ENCODE measurements at places on chromosomes 1 and 21. TPM values are rescaled to one million over a fixed set of nuclear protein-coding genes. Genes with fewer than 3 reads are reported as not detected.

DNA sequence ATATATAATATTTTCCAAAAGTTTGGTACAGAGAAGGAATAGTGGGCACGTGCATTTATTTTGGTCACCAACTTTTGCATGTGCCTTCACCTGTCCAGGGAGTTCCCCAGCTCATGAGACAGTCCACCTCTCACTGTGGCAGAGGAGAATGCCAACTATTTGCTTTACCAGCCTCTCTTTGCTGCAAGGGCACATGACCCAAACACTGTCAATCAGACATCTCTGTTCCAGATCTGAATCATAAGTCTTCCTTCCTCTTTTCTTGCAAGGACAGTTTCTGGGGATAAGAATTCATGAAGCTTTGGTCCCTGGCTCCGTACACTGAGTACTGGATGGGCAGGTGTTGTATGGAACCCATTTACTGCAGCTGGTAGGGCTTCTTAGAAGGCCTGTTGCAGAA lies 38.6 kb downstream of the C1orf87 start:
- DNase-seq, result no peak

- DNase-seq, result no peak
Observed at GRCh38 chr1:231757759-231758158, 131.2 kb downstream of the DISC1 start.

DNA sequence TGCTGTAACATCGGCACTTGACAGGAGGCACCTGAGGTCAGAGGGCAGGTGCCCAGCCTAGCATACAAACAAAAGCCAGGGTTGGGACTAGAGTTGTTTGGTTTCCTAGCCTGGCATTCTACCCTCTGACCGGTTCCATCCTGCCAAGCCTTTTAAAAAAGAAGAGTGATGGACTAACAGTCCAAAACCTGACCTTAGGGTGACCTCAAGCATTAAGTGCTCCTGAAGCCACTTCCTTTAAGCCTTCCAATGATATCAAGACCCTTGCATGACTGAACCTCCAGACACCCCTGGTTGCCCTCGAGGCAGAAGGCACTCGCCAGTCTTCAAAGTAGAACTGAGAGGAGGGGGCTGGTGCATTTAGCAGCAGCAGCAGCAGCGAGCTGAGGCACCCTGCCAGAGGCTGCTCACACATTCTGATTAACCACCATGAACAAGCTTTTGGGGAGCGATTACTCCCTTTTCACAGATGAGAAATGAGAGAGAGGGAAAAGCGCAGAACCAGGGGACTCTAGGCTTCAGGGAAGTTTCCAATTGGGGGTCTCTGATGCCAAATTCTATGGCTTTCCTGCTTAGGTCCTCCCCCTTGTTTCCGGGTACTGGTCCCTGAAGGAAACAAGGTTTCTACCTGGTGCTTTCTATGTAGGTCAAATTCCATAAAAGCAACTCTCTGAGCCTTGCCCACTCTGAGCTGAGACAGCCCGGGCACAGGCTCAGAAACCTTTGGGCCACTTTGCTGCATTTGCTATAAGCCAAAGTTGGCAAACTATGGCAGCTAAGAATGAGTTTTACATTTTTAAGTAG lies 9.2 kb downstream of the SLC2A1 start:
- DNase-seq, result no peak

DNA sequence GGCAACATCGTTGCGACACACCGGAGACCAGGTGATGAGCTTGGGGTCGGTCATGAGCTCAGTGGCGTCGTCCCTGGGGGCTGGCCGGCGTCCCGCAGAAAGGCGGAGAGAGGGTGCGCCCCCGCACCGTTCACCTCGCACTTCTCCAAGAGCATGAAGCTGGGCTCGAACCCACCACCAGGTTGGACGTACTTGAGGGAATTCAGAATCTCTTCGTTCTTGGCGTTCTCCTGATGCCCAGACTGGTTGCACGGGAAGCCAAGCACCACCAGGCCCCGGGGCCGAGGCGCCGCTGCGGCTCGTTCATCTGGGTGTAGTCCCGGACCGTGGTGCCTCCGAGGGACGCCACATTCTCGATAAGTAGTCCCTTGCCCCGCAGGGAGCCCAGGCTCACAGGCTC lies 176.6 kb upstream of the ADAMTS5 start:
- DNase-seq, result no peak

DNA sequence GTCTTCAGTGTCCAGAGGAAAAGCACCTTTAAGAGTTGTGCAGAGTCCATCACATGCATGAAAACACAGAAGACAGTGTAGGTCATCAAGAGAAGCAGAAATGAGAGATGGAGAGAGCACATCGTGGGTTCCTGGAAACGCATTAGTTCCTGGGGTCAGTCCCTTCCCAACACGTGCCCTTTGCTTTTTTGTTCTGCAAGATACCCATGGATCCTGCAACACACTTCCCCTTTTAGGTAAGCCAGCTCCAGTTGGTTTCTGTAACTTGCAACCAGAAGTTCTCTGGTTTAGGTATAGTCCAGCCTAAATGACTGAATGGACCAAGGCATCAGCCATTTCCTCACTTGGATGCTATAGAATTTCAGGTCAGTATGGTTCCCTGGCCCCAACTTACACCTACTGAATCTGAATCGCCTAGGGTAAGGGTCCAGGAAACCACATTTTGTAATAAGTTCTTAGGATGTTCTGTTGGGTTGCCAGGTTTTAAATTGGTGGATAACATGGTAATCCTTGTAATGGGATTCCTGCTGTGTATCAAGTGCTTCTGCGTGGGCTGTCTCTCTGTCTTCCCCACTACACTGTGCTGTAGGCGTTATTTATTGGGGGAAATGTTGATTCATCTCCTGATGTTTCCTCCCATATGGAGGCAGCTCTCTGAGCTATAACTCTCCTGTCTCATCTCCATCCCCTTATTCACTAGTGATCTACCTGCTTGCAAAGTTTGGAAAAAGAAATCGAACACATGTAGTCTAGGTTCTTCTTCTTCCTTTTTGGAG lies 230.6 kb downstream of the TNR start:
- no peak for DNase-seq

- DNase-seq, result no peak
Observed at GRCh38 chr1:203264052-203264501, 34.6 kb upstream of the CHIT1 start.

DNA sequence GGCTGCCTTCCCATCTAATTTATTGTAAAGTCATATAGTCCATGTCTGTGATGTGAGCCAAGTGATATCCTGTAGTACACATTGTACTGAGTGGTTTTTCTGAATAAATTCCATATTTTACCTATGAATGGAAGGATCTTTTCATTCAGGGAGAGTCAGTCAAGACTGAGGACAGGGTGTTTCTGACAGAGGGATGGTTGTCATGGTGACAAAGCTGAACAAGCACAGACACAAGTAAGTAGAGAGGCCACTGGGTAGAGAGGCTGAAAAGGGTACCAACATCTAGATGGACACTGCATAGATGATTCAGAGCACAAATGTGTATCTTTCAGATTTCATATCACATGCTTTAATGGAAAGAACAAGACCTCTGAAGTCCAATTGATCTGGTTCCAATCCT lies 22.6 kb upstream of the IL20 start:
- DNase-seq, result no peak

DNA sequence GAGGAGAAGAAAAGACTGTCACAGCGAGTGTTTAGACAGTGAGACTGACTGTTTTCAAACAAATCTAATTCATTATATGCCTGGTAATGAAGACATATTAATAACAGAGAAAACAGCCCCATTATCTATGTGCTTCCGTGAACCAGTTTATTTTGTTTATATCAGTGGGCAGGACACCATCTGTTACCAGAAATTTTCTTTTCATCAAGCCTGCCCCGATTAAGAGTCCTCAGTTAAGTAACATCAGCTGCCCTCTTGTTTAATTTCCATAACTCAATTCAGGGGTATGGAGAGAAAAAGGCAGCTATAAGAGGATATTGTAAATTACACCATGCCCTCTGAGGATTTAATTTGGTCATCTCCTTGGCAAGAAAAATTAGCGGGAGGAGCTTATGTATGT lies 94.0 kb downstream of the TMEM200B start:
- no peak for DNase-seq

GRCh38 chr1:240343045-240343444 lies 251.4 kb downstream of the FMN2 start:
- no peak for DNase-seq

- DNase-seq, result peak; percentile 50
Observed at GRCh38 chr1:33255347-33256220, 708 bp upstream of the ZNF362 start.

GRCh38 chr1:209199822-209200221 lies 383.7 kb upstream of the CAMK1G start:
- no peak for DNase-seq

- no peak for DNase-seq
Observed at GRCh38 chr1:185328255-185328654, 11.2 kb upstream of the IVNS1ABP start.

- no peak for DNase-seq
Observed at GRCh38 chr1:60386249-60386648, 312.7 kb upstream of the C1orf87 start.

DNA sequence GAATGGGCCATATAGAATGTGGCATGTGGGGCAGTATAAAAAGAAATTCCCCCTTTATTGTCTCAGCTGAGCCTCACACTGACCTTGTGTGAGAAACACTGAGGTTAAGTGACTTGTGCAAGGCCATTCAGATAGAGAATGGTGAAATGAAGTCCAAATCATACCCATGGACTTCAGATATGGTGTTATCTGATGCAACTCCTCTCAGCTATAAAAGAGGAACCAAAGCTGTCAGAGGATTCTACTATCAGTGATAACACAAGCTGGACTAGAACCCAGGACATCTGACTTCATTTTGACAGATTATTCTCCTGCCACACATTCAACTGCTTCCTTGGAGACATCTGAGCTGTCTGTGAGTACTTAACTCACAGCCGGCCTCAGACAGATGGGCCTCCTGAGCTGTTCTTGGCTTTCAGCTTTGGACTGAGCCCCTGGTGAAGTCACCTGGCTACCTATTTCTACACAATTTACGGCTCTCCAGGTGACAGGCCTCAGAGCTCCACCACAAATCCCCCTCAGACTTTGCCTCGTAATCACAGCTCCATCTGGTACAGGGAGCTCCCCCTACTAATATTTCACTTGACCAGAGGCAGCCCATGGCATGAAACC lies 104.6 kb downstream of the PLXNA2 start:
- DNase-seq, result no peak

GRCh38 chr1:31753707-31754349 lies 10.3 kb downstream of the ADGRB2 start:
- DNase-seq, result no peak

DNA sequence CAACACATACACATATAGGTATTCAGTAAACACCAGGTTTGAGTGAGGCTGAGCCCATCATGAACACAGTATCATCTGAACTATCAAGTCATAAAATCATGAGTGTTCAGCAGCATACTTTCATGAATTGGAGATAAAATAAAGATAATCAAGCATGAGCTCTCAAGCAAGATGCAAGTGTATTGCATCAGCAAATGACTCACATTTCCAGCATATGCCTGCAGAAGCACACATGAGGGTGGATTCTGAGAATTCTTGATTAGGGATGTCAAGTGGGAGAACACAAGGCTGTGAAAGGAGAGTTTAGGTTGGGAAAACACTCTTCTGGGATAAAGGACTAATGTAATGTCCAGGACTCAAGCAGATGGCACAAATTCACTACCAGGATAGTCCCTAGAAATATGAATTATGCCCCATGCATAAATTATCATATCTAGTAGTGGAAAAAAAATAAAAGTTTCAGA lies 299.2 kb downstream of the SRGAP2C start:
- no peak for DNase-seq

DNA sequence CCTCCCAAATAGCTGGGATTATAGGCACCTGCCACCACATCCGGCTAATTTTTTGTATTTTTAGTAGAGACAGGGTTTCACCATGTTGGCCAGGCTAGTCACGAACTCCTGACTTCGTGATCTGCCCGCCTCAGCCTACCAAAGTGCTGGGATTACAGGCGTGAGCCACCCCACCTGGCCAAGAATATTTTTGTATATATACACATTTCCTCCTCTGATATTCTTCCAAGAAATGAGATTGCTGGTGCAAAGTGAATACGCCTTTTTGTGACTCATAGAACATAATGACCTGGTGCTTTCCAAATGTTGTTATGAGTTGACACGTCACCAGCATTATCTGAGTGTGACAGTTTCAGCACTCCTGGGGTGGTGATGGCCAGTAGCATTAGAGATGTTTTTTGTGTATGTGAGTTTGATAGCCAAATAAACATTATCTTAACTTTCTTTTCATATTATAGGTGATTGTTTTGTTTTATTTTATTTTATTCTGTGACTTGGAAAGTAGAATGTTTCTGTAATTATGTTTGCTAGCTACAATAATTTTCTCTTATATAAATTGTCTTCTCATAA lies 54.9 kb downstream of the KCNK1 start:
- no peak for DNase-seq

DNA sequence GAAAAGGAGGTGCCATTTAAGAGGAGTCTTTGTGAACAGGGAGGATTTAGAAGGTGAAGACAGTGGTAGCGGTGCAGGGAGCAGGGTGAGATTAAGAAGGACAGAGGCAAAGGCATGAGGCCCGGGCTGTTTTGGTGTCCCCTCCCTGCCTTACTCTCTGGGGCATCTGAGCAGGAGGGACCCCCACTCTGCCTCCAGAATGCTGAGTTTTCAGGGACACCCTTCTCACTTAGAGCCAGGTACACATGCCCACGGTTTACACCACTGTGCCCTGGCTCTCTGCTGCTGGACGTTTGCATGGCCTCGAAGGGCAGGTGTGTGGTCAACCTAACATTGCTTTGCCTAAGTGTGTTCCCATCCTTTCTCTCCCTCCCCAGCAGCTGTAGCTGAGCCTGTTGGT lies 20.5 kb upstream of the PARP1 start:
- DNase-seq, result no peak

GRCh38 chr1:2543543-2544092 lies 12.6 kb upstream of the TNFRSF14 start:
- no peak for DNase-seq

CASZ1 gene
- total RNA-seq, result 20.6 TPM

UBXN10 gene
- 0.28 TPM for total RNA-seq

RNASEL gene
- 11.2 TPM for total RNA-seq

PTGER3 gene
- 45.2 TPM for total RNA-seq

LCE1A gene
- not detected for total RNA-seq

SLC22A15 gene
- total RNA-seq, result 7.3 TPM

GNG5 gene
- total RNA-seq, result 128 TPM

TAL1 gene
- 3.0 TPM for total RNA-seq

RAB42 gene
- 1.6 TPM for total RNA-seq

COL6A2 gene
- total RNA-seq, result 1,835 TPM

Data from thoracic aorta (tissue), 2 donors.